ENCODE measurements at places on chromosomes 16 and 17.

GRCh38 chr16:57786632-57787518 lies 15.4 kb downstream of the KIFC3 start:
- no peak for DNase-seq

DNA sequence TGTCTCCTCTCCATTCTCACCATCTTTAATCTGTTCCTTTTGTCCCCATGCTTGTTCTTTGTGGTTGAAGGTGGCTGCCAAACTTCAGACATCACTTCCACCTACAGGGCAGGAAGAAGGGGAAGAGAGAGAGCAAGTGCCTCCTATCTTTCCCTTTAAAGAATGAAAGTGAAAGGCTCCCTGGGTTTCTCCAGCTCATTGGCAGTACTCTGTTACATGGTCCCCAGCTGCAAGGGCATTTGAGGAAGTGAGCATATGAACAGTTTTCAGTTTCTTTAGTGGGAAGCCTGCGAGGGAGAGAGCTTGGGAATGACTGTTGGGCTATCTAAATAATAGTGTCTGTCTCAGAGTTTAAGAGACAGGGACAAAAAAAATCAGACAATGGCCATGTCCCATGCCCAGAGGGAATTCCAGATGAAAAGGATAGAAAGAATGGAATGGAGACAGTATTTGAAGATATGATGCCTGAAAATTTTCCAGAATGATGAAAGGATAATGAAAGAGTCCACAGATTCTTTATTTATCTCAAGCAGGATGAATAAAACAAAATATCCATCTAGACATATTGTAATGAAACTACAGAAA lies 159.9 kb downstream of the LGALS9B start:
- DNase-seq, result peak; percentile 58

DNA sequence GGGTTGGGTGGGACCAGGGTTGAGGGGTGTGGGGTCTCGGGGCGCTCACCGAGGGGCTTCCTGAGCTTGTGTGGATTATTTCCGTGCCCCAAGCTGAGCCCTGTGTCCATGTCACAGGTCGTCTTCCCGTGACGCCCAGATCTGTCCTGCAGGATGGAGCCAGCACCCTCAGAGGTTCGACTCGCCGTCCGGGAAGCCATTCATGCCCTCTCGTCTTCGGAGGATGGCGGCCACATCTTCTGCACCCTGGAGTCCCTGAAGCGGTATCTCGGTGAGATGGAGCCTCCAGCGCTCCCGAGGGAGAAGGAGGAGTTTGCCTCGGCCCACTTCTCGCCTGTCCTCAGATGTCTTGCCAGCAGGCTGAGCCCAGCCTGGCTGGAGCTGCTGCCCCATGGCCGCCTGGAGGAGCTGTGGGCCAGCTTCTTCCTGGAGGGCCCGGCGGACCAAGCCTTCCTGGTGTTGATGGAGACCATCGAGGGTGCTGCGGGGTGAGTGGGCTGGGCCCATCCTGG lies 1.0 kb downstream of the TELO2 start:
- DNase-seq, result no peak

DNA sequence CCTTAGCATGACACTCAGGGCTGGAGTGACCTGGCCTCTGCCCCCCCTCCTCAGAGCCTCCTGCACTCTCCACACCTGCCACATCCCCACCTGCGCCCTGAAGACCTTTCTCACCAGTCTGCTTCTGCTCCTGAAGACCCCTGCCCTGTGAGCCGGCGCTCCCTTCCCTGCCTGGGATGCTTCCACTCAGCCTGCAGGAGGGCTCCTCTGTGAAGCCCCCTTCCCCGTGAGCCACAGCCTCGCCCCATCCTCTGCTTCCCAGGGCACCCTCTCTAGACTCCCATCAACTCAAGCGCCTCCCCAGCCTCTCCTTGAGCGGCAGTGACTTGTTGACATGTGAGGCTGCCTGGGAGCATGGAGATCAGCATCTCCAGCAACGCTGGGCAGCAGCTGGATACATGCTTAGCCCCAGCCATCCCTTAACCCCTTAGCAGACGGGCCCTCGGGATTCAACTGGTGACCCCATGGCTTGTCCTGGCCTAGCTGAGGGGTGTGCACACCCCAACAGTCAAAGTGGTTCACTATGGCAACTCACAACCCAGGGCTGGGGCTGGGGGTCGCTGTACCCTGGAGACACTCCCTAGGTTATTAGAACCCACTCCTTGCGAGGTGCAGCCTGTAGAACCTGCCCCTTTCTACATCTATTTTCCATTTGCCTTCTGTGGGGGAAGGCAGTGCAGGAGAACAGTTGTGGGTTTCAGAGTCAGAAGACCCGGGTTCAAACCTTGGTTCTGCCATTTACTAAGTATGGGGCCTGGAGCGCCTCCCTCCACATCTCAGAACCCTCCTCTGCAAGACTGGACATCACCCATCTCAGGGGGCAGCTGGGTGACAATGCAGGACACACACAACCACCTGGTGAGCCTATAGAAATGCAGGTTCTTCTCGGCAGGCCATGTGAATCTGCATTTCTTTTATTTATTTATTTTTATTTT lies 21.5 kb downstream of the TMEM235 start:
- no peak for DNase-seq

DNA sequence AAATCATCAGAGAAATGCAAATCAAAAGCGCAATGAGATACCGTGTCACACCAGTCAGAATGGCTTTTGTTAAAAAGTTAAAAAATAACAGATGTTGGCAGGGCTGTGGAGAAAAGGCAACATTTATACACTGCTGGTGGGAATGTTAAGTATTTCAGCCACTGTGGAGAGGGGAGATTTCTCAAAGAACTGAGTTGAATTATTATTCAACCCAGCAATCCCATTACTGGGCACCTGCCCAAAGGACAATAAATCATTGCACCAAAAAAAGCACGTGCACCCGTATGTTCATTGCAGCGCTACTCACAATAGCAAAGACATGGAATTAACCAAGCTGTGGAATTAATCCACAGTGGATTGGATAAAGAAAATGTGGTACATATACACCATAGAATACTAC lies 204.7 kb downstream of the HS3ST4 start:
- no peak for DNase-seq

- DNase-seq, result no peak
Measured at GRCh38 chr17:77420095-77420803, 279.5 kb downstream of the SEC14L1 start.
